ENCODE measurements at places on chromosomes 3 and 15.

DNA sequence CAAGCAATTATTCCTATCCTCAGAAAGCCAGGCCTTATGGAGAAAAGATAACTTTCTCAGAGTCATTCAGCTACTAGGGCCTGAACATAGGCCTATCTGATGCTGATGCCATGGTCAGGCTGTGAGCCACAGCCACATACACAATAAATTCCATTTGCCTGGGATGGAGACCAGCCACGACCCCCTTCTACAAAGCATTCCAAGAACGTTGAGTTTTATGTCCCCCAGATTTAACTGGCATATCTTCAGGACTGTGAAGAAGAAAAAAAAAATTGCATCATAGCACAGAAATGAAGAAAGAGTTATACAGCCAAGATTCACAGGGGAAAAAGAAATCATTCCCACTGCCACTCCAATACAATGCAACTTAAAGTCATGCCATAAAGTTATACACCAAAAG, 100.0 kb downstream of the THBS1 start:
- DNase-seq, result peak; percentile 63

DNA sequence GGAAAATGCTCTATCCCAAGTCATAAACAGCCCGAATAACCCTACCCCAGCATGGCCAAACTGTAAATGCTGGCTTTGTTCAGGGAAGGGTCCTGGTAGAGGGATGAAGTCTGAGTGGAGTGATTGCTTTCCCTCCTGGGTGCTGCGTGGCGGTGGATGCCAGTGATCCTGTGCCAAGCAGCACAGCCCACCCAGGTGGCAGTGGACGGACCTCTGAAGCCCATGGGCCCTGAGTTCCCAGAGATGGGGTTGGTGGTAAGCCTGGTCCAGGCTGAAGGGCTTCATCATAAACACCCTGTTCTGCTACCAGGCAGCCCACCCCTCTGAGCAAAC, 69.3 kb upstream of the ITGA11 start:
- DNase-seq, result no peak

DNA sequence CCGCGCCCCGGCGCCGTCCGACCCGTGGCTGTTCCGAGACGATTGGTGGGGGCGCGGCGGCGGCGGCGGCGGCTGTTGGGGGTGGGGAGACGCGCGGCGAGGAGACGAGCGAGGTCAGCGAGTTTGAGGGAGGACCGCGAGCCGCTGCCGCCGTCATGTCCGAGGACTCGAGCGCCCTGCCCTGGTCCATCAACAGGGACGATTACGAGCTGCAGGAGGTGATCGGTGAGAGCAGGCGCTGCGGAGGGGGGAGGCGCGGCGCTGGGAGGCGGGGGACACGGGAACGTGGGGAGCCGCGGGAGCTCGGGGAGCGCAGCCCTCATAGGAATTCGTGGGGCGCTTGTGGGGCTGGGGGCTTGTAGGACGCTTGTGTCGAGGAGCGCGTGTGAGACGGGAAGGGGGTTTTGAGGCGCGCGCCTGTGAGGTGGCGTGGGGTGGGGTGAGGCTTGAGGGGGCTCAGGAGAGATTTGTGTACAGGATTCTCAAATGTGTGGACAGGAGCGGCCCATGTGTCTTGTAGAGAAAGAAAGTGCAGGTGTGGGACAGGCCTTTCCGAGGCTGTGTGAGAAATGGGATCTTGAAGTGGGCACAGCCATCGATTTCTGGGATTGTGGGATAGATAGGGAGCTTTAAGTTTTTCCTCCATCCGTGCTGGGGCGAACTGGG, 518 bp downstream of the OXSR1 start:
- peak; percentile 56 for DNase-seq

DNA sequence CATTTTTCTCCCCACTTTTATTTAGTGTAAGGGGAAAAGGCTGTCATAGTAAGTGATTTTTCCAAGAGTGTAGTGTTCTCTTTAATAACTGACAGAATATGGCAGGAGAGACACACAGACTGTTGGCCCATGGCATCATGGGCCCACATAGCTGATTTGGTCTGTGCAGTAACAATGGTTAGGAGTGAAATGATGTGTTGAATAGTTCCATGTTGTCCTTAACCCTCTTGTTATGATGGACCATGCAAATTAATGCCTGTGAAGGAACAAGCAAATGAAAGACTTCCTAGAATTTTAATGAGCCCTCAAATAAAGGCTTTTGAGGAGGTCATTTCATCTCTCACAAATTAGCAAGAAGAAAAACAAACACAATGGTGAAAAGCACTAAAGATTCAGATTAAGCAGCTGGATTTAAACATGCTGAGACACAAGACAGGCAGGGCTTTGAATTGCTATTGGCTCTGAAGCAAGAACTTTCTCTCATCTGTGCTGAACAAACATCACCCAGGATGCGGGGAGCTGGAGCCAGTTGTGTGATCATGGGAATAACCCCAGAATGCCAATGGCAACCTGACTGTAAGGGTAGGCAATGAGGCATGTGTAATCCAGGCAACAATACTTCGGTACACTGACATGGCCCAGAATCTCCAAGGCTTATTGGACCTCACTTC, 136.7 kb upstream of the VEPH1 start:
- DNase-seq, result no peak

DNA sequence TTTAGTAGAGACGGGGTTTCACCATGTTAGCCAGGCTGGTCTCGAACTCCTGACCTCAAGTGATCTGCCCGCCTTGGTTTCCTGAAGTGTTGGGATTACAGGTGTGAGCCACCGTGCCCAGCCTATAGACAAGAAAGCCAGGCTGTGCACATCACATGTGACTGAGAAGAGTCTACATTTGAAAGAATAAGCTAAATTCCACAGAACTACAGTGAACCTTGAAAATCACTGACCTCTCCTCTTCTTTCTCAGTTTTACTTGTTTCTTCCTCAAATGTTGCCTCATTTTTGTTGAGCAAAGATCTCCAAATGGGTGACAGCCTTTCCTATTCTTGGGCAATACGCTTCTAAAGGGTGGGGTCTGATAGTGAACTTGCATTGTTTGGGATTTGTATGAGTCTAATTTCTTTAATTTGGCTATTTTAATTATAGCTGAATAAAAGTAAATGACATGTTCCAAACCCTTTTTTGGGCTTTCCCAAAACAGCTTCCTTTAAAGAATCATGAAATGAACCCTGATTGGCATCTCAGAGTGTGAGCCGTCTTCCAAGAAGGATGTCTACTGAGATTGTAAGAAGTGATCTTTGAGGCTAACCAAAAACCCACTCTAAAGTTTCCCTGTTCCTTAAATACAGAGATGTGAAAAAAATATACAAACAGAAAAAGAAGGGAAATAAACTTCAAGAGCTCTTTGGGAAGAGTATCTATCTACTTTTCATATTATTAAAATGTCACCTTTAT, 21.6 kb upstream of the SPTBN5 start:
- DNase-seq, result no peak

- DNase-seq, result no peak
Measured at GRCh38 chr3:14322667-14323295, 79.6 kb upstream of the SLC6A6 start.

- peak; percentile 13 for DNase-seq
Measured at GRCh38 chr3:14329116-14329830, 73.1 kb upstream of the SLC6A6 start.

- DNase-seq, result no peak
Measured at GRCh38 chr3:165954171-165954570, 116.9 kb upstream of the BCHE start.

GRCh38 chr15:96366526-96366877, 36.0 kb downstream of the NR2F2 start:
- DNase-seq, result no peak

DNA sequence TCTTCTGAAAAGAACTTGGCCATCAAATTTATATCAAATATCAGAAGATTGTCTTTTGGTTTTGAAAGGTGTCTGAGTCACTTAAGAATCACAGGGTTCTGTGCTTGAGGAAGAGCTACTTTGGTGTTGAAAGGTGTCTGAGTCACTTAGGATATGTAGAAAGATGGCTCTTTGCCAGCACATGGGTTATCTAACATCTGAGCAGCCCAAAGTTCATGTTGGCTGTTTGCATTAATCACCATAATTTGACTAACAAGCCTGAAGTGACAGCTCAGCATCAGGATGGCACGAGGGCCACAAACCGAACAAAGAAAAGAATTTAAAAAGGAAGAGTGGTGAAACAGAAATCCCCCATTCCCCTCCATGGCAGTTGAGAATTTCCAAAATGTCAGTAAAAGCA, 190.5 kb upstream of the CMC1 start:
- peak; percentile 67 for DNase-seq

DNA sequence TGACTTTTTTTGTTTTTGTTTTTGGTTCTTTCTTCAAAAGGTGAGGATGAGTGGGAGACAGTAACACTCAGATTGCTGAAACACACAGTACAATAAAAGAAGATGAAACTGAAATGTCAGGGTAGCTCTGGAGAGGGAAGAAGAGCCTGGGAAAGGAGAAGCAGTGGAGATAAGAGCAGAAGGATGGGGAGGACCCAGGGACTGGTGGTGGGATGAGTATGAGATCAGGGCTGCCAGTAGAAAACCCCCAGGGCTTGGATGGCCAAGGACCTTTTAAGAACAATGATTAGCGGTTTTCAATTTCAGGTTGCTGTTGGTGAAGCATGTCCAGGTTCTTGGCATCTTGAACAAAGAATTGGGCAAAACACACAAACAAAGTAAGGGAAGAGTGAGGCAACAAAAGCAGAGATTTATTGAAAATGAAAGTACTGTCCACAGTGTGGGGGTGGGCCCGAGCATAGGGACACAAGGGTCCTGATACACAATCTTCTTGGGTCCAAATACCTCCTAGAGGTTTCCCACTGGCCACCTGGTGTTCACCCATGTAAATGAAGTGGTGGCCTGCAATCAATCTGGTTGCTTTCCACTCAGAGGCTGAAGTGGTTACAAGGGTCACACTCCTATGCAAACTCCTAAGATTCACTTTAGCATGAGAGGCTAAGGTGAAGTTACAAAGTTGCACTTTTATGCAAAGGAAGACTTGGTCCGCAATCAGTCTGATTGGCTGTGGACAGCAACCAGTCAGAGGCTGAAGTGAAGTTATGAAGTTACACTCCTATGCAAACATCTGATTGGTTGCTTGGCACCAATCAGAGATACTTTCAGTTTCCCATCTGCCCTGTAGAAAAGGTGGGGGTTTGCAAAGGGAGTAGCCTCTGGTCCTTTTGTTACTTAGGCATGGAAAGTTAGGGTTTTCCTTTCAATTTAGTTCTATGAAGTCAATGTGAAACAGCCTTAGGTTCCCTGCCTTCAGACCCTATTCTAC, 26.1 kb upstream of the MFSD1 start:
- DNase-seq, result peak; percentile 45

- peak; percentile 58 for DNase-seq
Measured at GRCh38 chr3:148331081-148331846, 366.4 kb upstream of the AGTR1 start.

DNA sequence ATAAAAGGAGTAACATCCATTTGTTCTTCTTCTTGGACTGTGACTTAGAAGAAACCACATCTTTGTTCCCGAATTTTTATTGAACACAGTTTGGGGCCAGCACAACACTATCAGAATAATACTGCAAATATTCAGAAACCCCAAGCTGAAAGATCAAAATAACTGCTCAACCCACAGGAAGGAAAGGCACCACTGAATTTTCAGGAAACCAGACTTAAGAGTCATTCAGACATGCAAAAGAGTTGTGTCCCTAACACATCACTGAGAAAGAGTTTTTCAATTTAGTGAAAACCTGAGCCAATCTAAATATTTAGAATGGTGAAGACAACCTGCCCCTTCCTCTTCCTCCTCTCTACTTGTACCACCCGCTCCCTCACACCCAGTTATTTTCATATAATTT, 295.0 kb upstream of the RORA start:
- no peak for DNase-seq

DNA sequence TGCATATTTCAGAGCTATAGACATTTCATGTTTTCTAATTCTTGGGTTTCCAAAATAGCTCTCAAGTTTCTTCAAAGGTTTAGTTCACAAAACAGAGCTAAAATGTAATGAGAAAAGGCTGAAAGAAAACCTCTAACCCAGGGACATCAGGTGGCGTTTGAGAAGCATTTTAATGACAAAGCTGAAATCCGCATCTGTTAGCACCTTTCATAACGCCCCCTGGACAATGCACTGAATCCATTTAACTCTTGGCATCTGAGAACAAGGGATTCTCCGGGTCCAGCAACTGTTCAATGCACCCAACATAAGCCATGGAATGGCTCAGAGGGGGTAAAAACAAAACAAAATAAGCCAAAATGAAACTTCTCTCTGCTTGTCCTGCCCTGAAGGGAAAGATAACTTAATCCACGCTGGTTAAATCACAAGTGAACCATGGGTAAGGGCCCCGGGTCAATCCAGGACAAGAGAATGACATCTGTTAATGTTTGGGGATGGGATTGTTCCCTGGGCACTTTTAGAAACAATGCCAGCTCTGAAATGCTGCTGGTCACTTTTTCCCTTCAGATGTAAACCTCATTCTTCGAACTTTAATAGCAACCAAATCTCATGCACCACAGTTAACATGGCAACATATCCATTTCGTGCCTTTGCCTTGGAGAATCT, 466.2 kb upstream of the ADAMTS9 start:
- peak; percentile 9 for DNase-seq

- no peak for DNase-seq
Measured at GRCh38 chr3:172904711-172905373, 154.3 kb downstream of the ECT2 start.

DNA sequence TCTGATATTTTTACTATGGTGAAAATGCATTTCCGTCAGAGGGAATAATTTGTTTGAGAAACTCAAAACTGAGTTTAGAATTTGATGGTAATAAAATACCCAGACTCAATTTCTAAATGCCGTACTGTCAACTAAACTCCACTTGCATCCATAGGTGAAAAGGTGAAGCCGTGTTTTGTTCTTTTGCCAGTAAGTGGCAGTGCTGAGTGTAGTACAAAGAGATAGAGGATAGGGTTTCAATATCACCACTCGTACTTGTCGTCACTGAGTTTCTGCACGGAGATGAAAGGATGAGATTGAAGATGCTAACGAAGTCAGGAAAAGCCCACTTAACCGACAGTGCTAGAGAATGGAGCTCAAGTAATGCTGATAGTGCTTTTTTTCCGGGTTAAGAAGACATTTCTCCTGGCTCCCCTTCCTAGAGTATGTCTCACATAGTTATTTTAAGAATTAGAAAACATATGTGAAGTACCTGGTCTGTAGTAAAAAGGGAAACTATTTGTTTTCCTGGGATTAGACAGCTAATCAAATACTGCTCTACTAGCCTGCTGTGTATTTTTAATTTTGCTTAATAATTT, 345.1 kb downstream of the IL5RA start:
- no peak for DNase-seq

DNA sequence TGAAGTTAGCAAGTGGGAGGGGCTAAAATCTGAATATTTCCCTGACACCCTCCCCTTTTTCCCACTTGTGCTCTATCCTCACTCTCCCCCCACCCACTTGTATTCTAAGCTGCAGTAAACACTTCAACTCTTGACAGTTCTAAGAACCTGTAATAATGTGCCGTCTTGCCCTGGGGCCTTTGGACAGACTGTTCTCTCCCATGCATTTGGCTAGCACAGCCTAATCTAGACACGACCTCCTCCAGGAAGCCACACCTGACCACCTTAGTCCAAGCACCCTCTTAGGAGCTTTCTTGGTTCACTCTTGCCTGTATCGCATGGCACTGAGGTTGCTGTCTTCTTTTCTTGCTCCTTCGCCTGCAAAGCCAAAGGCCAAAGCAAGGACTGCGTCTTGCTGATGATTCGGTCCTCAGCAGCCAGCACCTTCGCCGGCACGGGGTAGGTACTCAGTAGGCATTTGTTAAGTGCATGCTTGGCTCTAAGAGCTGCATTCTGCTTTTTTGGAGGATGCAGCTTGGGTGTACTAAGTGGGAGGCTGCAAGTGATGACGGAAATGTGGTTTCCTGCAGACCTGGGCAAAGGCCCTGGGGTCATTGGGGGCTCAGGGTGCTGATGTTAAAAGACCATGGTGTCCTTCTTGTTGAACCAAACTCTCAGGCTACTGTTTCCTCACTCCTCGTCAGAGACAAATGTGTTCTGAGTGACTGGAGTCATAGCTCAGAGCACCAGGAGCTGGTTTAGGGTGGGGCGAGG, 2.0 kb upstream of the ZNF710 start:
- DNase-seq, result no peak
